A549 treated with CpdA at 1 μM for 4 hours (cell line): ENCODE measurements at places on chromosomes 1 and 21. TPM values are rescaled to one million over a fixed set of nuclear protein-coding genes. Genes with fewer than 3 reads are reported as not detected.

Gene B3GALT5
- 0.24 to 0.34 TPM (median 0.29 TPM) in 5 replicates for total RNA-seq

Gene GREM2
- total RNA-seq = 0.14 to 0.34 TPM (median 0.27 TPM) in 5 replicates

Gene RBM11
- not detected in 5 replicates for total RNA-seq

Gene ACTA1
- total RNA-seq = 0.13 to 0.23 TPM (median 0.23 TPM) in 3 of 5 replicates, not detected in the others

Gene TMPRSS15
- total RNA-seq = not detected in 5 replicates

Gene CRYAA
- not detected in 5 replicates for total RNA-seq

Gene KRTAP21-2
- total RNA-seq = not detected in 5 replicates

Gene MATN1
- 0.05 to 0.25 TPM (median 0.07 TPM) in 4 of 5 replicates, not detected in the other for total RNA-seq

Gene OR14K1
- not detected in 5 replicates for total RNA-seq

Gene SLC6A17
- total RNA-seq = 5.2 to 6.8 TPM (median 5.8 TPM) in 5 replicates
